IMR-90 (cell line): ENCODE measurements at places on chromosomes 6 and 20. TPM values are rescaled to one million over a fixed set of nuclear protein-coding genes. Genes with fewer than 3 reads are reported as not detected.

Gene LBP
- total RNA-seq, result not detected in 2 replicates

Gene UST
- 13.8 and 14.4 TPM in 2 replicates for total RNA-seq

Gene CLPSL2
- not detected in 2 replicates for total RNA-seq

Gene GHRH
- total RNA-seq, result not detected in 2 replicates

Gene CNKSR3
- total RNA-seq, result 15.0 and 15.8 TPM in 2 replicates

DNA sequence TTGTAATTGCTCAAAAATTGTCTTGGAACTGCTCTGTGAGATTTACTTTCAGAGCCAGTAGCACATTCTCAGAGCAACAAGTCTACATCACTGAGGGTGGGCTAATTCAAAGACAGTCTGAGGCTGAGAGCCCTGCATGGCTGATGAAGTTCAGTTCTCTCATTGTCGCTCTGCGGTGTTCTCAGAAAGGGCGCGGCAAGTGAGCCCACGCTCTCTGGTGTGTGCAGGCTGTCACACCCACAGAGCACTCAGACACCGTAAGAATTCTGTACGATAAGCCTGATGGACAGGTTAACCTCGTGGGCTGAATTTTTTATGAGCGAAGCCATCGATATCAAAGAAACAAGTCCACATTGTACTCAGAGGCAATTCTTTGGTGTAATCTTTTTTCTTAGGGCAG, 557.8 kb downstream of the HACE1 start:
- no peaks in the 10 kb centered on the region for H3K36me3 ChIP-seq
- no peak overlapping the region for H3K4me3 ChIP-seq
- no peak for DNase-seq
- no peaks in the 10 kb centered on the region for H3K27me3 ChIP-seq
- no peak overlapping the region for H3K27ac ChIP-seq

GRCh38 chr6:56690519-56691285, 48.0 kb upstream of the DST start:
- H3K36me3 ChIP-seq, result peaks cover 4% of the 10 kb centered on the region
- H3K27me3 ChIP-seq, result no peaks in the 10 kb centered on the region
- H3K27ac ChIP-seq, result peak overlapping the region; percentile 92

- no peaks in the 10 kb centered on the region for H3K27me3 ChIP-seq
- H3K36me3 ChIP-seq, result no peaks in the 10 kb centered on the region; the same call in 1 of the 2 replicates
- H3K4me1 ChIP-seq, result peaks cover 1% of the 10 kb centered on the region; the same call in 1 of the 2 replicates
- DNase-seq, result no peak
- H3K4me3 ChIP-seq, result no peak overlapping the region
- H3K27ac ChIP-seq, result no peak overlapping the region
Measured at GRCh38 chr6:163487606-163488005, 73.1 kb downstream of the QKI start.

- no peaks in the 10 kb centered on the region for H3K36me3 ChIP-seq
- DNase-seq, result no peak
- H3K27ac ChIP-seq, result no peak within 1 kb of the TSS
- no peaks in the 10 kb centered on the region for H3K4me1 ChIP-seq
Measured at GRCh38 chr6:32529697-32530430, at the start of gene HLA-DRB5. TSS of gene HLA-DRB5 (minus strand) at chr6:32530287. CDS start at chr6:32530224, 63 bp downstream.

- no peak overlapping the region for H3K4me3 ChIP-seq
- H3K36me3 ChIP-seq, result no peaks in the 10 kb centered on the region
Measured at GRCh38 chr6:82867946-82868345, 197.7 kb downstream of the UBE3D start.

GRCh38 chr20:6501061-6501460, 266.4 kb upstream of the BMP2 start:
- H3K4me1 ChIP-seq, result no peaks in the 10 kb centered on the region
- peak; percentile 86 for DNase-seq
- H3K27me3 ChIP-seq, result no peaks in the 10 kb centered on the region
- H3K27ac ChIP-seq, result no peak overlapping the region
- no peaks in the 10 kb centered on the region for H3K36me3 ChIP-seq

- no peaks in the 10 kb centered on the region for H3K36me3 ChIP-seq
- DNase-seq, result peak; percentile 35
- no peaks in the 10 kb centered on the region for H3K27me3 ChIP-seq
- H3K4me1 ChIP-seq, result no peaks in the 10 kb centered on the region
- H3K4me3 ChIP-seq, result no peak overlapping the region
- H3K27ac ChIP-seq, result no peak overlapping the region
Measured at GRCh38 chr6:8130399-8130798, 28.1 kb upstream of the EEF1E1 start.

DNA sequence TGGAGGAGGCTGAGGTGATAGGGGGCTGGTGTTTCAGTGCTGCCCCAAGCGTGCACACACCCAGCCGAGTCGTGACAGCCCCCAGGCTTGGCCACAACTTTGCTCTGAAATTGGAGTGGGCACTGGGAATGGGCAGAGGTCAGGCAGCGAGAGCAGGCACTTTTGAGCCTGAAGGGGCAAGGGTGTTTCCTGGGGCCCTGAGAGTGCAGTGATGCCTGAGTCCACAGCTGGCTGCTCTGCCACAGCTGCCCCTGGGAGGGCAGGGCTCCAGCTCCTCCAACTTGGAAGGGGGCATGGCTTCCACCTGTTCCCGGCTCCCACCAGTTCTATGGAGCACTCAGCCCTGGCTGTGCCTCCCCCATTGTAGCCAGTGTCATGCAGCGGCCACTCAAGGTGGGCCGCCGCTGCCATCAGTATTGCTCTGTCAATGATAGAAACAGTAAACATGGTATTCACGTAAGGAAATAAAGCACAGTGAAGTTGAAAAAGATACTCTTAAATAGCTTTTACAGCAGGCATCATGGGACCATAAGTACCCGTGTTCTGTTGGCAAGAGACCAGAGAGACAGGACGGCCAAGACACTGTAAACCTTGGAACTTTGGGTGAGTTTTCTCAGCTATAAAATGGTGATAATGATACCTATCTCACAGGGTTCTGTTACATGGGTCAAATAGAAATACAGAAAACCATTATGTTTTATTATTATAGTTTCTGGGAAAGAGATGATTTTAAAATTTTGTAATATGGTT, 108.9 kb downstream of the THEMIS start:
- H3K4me3 ChIP-seq, result no peak overlapping the region
- H3K27me3 ChIP-seq, result peaks cover 11% of the 10 kb centered on the region
- no peak overlapping the region for H3K27ac ChIP-seq
- DNase-seq, result no peak
- no peaks in the 10 kb centered on the region for H3K4me1 ChIP-seq
- H3K36me3 ChIP-seq, result no peaks in the 10 kb centered on the region

- no peak overlapping the region for H3K4me3 ChIP-seq
- no peaks in the 10 kb centered on the region; the same call in 1 of the 2 replicates for H3K4me1 ChIP-seq
- peak; percentile 14 for DNase-seq
- no peaks in the 10 kb centered on the region for H3K27me3 ChIP-seq
- no peaks in the 10 kb centered on the region for H3K36me3 ChIP-seq
- no peak overlapping the region for H3K27ac ChIP-seq
Measured at GRCh38 chr6:101482606-101483005, 89.1 kb downstream of the GRIK2 start.

DNA sequence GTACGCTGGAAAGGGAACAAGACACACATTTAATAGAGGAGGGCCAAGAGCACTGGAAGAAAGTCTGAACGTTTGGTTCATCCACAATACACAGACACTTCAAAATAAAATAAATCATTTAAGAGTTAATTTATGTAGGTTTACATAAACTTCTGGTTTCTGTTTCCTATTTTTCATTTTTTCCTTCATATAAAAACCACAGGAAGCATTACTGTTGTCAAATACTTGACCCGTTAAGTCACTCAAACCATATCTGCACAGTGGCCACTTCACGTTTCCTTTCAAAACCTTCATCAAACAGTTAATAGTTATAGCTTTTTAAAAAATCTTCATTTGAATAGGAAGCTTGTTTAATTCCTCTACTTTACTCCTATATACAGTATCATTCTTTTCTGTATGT, 257.6 kb upstream of the THEMIS start:
- H3K27me3 ChIP-seq, result no peaks in the 10 kb centered on the region
- no peak overlapping the region for H3K4me3 ChIP-seq
- DNase-seq, result peak; percentile 61
- no peaks in the 10 kb centered on the region for H3K4me1 ChIP-seq
- no peaks in the 10 kb centered on the region for H3K36me3 ChIP-seq

DNA sequence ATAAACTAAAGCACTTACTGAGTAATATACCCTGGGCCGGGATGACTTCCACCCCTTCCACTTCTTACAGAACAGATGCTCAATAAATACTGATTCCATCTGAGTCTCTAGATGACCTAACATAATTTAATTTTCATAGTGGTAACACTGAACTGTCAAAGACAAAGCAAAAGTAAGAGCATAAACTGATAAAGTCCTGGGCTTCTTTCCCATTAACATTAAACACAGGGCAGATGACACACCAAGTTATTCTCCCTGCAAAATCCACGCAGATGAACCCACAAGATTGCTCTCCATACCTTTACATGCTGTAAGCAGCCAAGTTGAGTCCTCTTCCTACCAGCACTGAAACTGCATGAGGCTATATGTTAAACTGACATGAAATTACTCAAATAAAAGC, 27.1 kb downstream of the AGPAT4 start:
- peaks cover 3% of the 10 kb centered on the region; the same call in 1 of the 2 replicates for H3K4me1 ChIP-seq
- peak; percentile 87 for DNase-seq
- no peaks in the 10 kb centered on the region for H3K36me3 ChIP-seq
- H3K27me3 ChIP-seq, result no peaks in the 10 kb centered on the region

DNA sequence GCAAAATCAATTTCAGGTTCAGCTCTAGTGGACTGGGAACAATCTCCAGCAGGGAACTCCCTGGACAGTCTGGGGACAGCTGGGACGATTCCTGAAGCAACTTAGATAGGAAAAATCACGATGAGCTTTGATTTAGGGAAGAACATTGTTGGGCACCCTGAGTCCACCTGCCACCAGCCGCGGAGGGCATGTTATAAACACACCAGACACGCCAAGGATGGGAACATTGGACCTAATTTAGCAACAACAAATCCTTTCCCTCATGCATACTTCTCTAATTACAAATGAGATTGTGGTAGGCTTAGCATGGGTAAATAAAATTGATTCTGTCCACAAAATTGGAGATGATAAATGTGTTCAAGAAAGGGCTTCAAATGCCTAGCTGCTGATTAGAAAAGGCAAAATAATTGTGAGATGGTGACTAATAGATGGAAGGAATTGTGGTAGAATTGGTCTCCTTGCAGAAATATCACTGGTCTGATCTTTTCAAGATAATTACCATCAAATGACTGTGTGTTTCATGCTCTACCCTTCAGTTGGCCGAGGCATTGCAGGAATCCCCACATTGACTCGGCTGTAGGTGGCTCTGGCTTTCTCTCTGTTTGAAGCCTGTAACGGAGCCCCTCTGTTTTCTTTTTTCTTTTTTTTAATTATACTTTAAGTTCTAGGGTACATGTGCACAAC, 6.1 kb upstream of the NANP start:
- no peak overlapping the region for H3K27ac ChIP-seq
- no peak for DNase-seq
- no peaks in the 10 kb centered on the region for H3K27me3 ChIP-seq
- H3K4me3 ChIP-seq, result no peak overlapping the region
- no peaks in the 10 kb centered on the region; the same call in 1 of the 2 replicates for H3K4me1 ChIP-seq

DNA sequence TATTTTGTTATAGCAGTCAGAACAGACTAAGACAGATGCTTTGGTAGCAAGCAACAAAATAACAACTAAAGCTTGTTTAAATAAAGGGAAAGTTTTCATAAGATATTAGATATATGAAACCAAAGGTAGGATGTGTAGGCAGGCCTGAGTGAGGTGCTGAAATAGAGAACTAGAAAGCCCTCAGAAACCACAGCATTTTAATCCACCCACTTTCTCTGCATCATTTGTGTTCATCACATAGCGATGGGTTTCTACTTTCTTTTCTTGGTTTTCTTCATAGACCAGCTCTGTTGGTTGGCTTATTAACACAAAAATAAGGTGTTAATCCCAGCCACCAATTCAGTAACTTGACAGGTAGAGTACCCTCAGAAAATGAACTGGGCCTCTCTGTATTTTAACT, 58.6 kb downstream of the RPS12 start:
- no peak overlapping the region for H3K4me3 ChIP-seq
- DNase-seq, result no peak
- H3K36me3 ChIP-seq, result no peaks in the 10 kb centered on the region
- no peaks in the 10 kb centered on the region for H3K4me1 ChIP-seq

DNA sequence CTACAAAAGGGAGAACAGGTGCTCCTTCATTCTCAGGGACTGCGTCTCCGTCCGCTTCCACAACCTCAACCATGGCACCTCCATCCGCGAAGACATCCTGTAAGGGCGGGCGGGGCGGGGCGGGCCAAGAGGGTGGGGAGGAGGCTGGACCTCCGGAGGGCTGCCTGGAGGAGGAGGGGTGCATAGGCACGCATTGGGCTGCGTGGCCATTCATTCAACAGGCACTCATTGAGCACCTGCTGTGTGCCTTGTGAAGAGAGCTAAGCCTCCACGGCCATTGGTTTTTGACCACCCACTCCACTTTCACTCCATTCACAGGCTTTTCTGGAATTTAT, 435 bp downstream of the ZSWIM3 start:
- peak overlapping the region; percentile 53 for H3K4me3 ChIP-seq
- DNase-seq, result no peak
- H3K4me1 ChIP-seq, result peaks cover 8% of the 10 kb centered on the region; the same call in 1 of the 2 replicates
- peaks cover 6% of the 10 kb centered on the region; the same call in 1 of the 2 replicates for H3K36me3 ChIP-seq

DNA sequence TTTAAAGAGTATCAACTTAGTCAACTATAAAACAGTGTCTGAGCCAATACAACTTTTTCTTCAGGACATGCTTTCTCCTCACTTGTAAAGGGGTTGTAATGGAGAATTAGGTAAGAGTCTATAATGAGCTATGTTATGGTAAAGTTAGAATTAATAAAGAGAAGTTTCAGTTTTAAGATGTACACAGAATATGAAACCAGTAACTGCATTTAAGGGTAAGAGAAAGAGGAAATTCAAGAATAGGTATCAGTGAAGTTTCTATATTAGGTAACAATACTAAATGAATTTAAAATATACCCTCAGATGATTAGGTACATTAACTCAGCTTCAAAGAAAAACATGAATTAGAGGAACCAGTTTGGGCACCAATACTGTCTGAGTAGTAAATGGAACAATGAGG, 1444.3 kb upstream of the ADGRB3 start:
- no peaks in the 10 kb centered on the region for H3K27me3 ChIP-seq
- no peak for DNase-seq
- H3K27ac ChIP-seq, result no peak overlapping the region
- no peaks in the 10 kb centered on the region for H3K4me1 ChIP-seq

GRCh38 chr6:144993870-144994269, 708.7 kb downstream of the UTRN start:
- no peaks in the 10 kb centered on the region for H3K36me3 ChIP-seq
- H3K27me3 ChIP-seq, result no peaks in the 10 kb centered on the region
- no peaks in the 10 kb centered on the region for H3K4me1 ChIP-seq
- no peak overlapping the region for H3K27ac ChIP-seq
- H3K4me3 ChIP-seq, result no peak overlapping the region

GRCh38 chr6:14707971-14708465, 537.9 kb upstream of the JARID2 start:
- H3K27me3 ChIP-seq, result no peaks in the 10 kb centered on the region
- no peak overlapping the region for H3K4me3 ChIP-seq
- H3K4me1 ChIP-seq, result peaks cover 25% of the 10 kb centered on the region
- no peak for DNase-seq
- H3K27ac ChIP-seq, result no peak overlapping the region; the same call in 1 of the 2 replicates

- H3K4me1 ChIP-seq, result peaks cover 31% of the 10 kb centered on the region
- no peak overlapping the region for H3K4me3 ChIP-seq
- DNase-seq, result no peak
- no peaks in the 10 kb centered on the region for H3K27me3 ChIP-seq
Measured at GRCh38 chr6:15507746-15508145, 155.1 kb downstream of the DTNBP1 start.

- DNase-seq, result peak; percentile 22
- peaks cover 6% of the 10 kb centered on the region for H3K36me3 ChIP-seq
- no peak overlapping the region for H3K4me3 ChIP-seq
- peaks cover 13% of the 10 kb centered on the region for H3K4me1 ChIP-seq
- H3K27me3 ChIP-seq, result no peaks in the 10 kb centered on the region
Measured at GRCh38 chr6:45548657-45549515, 171.2 kb upstream of the SUPT3H start.

GRCh38 chr6:167027772-167028171, 28.6 kb downstream of the CEP43 start:
- H3K4me3 ChIP-seq, result no peak overlapping the region
- DNase-seq, result no peak
